G401 (cell line): ENCODE measurements at places on chromosomes 13 and 19. TPM values are rescaled to one million over a fixed set of nuclear protein-coding genes. Genes with fewer than 3 reads are reported as not detected.

DNA sequence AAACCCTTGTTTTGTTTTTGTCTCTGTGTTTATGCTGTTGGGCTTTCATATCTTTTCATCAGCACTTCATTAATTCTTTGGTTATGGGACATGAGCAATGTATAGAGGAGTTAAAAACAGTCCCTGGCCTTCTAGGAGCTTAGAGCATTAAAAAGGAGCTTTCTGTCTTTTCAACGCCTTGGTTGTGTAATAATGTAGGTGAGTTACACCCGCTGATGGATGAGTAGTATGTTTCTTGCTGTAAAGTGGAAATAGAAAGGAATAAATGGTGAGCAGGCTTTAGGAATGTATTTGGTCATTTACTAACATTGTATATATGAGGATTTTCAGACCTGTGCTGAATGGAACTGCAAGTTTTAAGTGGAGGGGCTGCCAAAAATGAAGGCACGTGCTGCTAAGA lies 121.5 kb upstream of the RNF113B start:
- DNase-seq = no peak

DNA sequence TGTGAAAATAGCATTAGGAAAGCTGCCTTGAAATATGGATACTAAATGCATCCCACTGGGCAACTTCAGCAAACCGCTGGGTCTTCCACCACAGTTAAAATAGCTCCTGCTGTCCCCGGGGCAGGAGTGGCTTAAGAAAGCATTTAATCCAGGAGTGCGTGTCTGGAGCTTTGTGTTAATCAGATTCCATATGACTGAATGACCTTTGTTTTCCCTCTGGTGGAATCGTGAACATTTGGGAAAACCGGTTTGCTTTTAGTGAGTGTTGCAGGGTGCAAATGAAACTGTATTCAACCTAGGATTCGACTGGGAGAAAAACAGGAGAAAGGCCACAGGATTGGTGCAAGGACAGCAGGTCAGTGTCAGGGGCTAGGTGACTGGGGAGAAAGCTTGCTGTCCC lies 237.6 kb upstream of the MAB21L1 start:
- DNase-seq = no peak

Gene CADM4
- total RNA-seq = 47.8 and 58.7 TPM in 2 replicates

GRCh38 chr19:16136185-16136999 lies 7.1 kb upstream of the HSH2D start:
- DNase-seq = no peak

Gene ZNF665
- total RNA-seq = not detected in 2 replicates

Gene ZNF607
- 7.3 and 15.9 TPM in 2 replicates for total RNA-seq

Gene TNFSF9
- total RNA-seq = 39.0 and 60.2 TPM in 2 replicates

DNA sequence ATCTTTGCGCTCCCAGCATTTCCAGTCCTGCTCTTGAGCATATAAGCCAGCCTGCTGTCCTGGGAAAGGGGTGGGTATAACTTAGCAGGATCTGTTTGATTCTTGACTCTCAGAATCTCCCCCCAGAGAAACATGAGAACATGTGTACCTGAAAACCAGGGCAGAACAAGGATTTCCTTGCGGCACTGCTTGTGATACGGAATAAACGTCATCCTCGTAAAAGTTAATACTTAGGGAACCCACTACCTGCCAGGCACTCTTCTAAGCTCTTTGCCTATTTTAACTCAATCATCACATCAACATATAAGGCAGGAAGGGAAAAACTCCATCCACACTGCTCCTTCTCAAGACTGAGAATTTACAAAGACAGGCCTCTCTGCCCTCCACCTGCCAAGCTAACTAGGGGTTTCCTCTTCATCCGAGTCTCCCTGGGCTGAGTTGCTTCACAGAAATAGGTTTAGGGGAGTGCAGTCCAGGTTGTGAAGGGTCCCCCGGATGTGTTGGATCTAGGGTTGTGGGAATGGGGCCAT lies 1.1 kb downstream of the ZNF653 start:
- no peak for DNase-seq

Gene GSX1
- not detected in 2 replicates for total RNA-seq

DNA sequence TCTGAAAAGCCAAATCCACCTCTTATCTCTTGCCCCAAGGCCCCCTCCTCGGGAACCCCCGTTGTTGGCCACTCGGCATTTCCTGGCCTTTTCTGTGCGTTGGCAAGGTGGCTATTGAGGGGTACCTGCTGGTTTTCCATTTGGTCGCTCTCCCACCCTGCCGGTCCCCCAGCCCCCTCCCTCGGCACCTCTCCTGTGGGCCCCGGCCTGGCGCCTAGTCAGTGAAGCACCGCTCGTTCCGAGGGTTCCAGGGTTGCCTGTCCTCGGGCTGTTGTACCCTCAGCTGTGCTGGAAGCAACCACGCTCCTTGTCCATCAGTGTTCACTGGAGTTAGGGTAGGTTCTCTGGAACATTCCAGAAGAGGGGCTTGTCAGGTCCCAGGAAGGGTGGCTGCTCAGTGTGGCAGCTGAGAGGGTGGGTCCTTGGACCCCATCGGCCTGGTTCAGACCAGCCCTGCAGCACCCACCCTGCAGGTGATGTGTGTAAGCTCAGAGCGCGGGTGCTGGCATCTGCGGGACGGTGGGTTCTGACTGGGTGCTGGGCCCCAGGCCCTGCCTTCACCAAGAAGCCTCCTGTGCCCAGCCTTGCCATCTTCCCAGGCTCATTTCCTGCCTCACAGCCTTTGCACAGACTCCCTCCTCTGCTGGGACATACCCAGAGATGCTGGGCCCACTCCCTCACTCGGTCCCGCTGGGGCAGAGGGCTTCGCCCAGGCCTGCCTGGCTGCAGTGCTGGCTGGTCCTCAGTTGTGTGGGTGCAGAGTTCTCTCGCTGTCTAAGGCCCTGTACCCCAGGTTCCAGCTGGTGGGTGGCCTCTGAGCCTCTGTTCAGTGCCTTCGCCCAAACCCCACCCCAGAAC lies 21.3 kb downstream of the NKPD1 start:
- DNase-seq = no peak
